ENCODE measurements at places on chromosomes 1 and 21.

DNA sequence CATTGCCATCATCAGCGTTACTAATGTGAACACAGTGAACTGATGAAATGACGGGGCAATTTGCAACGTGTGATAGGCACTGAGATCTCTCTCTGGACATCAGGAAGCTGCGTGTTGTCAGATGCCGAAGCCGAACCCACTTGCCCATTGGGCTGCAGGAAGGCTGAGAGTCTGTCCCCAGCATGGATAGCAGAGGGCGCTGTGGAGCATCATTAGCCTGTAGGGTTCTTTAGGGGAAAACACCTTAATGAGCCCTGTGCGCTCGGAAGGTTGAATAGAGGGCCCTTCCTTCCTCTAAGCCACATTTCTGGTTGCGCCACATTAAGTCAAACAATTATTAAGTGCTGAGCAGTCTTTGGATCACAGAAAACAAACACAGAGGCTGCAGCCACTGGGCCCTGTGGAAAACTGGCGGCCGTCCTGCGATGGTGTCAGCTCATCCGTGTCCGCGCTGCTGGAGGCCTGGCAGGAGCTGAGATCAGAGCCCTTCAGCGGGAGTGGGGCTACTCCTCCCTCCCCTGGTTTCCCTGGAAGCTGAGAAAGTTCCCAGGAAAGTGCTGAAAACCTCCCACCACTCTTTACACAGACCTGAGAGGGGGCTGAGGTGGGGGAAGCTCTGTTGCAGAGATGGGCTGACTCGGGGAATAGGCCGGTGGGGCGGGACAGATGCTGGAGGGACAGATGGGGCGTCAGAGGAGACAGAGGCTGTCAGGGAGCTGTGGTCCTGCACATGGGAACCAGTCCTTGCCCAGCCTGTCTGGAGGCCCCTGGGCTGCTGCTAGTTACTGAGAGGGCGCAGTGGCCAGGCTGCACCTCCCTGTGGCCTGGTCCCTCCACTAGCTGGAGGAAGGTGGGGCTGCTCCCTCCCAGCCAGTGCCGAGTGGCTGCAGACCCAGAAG, 12.7 kb downstream of the TFF2 start:
- peak; percentile 75 for DNase-seq

DNA sequence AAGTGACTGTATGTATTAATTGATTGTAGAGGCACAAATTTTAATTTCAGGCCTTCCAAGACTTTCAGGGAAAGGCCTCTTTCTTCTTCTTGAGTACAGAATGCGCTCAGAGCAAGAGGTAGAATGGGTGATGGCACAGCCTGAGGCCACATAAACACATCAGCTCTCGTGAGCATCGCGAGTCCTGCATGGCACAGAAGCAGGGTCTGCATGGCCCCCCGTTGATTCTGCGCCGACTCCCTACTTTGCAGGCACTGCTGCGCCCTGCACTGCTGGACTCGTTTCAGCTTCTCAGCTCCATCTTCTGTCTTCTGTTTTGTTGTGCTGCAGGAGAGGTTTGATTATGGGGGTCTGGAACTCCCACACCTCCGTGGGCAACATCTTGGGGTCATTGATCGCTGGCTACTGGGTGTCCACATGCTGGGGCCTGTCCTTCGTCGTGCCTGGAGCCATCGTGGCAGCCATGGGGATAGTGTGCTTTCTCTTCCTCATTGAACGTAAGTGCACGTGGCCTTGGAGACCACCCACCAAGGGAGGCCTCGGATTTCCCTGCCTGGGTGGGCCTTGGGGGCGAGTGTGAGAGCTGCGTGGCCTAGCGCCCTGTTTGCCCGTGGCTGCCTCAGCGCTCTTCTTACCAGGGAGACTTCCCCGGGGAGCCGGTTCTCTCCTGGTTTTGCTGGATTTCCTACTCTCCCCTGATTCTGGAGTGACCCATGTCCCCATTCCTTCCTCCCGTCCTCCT, 29.6 kb downstream of the SLC37A1 start:
- DNase-seq: no peak

DNA sequence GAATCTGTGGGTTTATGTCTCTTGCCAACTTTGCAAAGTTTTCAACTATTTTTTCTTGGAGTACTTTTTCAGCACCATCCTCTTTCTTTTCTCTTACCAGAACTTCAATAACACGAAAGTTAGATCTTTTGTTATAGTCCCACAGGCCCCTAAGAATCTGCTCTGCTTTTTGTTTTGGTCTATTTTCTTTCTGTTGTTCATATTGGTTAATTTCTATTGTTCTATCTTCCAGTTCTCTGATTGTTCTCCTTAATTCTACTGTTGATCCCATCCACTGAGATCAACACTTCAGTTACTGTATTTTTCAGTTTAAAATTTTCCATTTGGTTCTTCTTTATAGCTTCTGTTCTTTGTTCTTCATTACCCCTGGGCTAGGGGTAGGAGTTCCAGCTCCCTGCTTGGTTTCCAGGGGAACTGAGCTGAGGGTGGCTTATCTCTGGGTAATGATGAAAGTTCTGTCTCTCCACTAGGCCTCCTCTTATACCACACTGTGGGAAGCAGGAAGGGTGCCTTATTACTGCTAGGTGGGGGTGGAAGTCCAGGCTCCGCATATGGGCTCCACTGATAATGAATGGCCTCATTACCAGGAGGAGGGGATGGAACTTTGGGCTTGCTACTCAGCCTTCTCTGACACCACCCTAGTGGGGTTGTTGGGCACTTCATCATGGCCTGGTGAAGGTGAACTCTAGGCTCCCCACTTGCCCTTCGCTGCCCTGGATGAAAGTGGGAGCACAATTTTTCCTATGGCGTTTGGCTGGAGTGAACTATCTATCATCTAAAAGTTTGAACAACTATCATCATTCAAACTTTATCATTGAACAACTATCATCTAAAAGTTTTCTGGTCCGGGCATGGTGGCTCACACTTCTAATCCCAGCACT, 39.3 kb downstream of the NAV1 start:
- no peak for DNase-seq

GRCh38 chr1:22572818-22573217, 9.5 kb downstream of the EPHA8 start:
- DNase-seq: no peak

- DNase-seq: no peak
Observed at GRCh38 chr1:185969028-185969427, 234.8 kb downstream of the HMCN1 start.

DNA sequence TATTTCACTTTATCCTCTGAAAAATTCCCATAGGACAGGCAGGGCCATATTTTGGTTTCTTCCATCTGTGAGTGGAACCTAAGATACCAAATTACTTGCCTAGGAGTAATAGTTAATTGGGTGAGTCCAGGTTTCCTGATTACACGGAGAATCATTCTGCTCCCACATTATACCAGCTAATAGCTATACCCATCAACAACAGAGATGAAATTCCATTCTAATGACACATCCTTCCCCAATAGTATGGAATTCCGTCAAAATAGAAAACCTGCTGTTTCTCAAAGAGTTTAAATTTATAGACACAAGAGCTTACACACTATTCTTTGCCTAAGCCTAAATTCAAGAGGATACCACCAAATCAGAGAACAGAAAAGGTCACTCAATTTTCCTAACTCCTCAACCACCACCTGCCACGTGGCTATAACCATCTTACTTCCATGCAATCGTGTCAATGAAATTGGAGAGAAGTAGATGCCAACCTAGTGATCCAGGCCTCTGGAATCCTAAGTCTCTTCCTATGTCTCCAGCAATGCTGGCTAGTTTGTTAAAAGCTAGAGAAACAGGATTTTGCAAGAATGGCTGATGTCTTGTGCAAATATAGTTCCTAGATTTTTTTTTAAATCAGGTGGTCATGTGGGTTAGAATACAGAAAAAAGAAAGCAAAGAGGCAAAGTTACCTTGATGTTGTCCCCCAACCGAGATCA, 6.2 kb downstream of the PPT1 start:
- DNase-seq: no peak

- no peak for DNase-seq
Observed at GRCh38 chr1:198829356-198829755, 190.5 kb downstream of the PTPRC start.

DNA sequence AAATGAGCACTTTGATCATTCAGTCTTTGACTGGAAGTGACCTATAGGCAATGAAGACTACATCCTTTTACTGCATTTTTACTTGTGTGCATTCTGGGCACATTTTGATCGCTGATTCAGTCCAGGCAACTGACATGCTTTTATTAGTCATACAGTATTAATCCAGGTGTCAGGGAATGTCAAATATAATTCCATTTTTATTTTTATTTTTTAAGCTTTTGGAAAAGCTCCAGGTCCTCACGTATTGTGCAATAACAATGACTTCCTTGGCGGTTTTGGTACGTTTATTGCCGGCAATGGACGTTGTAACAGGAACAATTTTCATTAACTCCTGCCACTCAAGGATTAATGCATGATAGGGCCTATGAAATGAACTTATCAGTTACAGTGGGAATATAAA, 302.6 kb upstream of the PTBP2 start:
- no peak for DNase-seq

GRCh38 chr1:237527761-237528160, 363.0 kb downstream of the ZP4 start:
- no peak for DNase-seq

DNA sequence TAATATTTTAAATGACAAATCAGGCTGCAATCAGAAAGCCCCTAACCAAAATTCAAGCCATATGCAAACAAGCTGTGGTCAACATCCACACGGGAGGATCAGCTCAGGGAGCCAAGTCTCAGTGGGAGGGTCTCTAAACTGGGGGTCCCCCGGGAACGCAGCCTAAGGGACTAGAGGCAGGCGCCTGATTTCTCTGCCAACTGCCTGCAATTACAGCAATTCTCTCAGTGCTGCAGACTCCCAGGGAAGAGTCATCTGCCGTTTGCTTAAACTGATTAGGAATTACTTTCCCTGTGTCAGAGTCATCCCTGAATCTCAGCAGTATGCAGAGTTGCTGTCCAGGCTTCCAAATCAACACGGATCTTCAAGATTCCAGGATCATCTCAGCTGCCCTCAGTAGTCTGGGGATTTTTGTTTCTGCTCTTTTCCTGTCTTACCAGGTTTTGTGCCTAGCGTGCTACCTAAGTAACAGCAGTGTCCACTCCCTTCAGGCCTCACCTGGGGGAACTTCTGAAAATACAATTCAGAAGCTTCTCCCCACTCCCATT, 247.8 kb downstream of the RRAGC start:
- DNase-seq: no peak

DNA sequence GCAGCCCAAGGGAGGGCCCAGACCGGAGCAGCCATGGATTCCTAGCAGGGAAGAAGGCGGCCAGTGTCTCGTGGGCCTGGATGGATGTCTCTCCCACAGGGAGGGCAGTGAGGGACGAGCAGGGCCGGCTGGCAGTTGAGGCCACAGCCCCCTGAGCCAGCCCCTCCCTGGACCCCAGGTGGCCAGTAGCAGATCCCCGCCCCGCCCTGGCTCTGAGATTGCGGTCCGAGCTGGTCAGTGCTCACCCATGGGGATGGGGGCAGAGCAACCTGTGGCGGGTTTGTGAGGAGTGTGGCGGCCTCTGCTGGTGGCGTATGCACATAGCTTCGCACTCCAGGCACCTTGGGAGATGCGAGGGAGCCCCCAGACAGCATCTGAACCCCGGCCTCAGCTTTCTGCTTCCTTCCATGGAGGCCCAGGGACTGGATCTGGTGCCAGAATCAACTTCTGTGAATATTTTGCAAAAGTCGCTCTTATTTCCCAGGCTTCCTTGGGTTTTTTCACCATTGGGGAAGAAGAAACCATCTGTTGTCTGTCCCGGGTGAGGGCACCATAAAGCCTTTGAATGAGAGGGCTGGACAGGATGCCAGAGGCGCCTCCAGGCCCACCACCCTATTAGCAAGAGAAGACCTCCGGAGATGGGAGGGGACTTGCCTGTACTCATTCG, 8.4 kb upstream of the KCNN3 start:
- DNase-seq: peak; percentile 65

DNA sequence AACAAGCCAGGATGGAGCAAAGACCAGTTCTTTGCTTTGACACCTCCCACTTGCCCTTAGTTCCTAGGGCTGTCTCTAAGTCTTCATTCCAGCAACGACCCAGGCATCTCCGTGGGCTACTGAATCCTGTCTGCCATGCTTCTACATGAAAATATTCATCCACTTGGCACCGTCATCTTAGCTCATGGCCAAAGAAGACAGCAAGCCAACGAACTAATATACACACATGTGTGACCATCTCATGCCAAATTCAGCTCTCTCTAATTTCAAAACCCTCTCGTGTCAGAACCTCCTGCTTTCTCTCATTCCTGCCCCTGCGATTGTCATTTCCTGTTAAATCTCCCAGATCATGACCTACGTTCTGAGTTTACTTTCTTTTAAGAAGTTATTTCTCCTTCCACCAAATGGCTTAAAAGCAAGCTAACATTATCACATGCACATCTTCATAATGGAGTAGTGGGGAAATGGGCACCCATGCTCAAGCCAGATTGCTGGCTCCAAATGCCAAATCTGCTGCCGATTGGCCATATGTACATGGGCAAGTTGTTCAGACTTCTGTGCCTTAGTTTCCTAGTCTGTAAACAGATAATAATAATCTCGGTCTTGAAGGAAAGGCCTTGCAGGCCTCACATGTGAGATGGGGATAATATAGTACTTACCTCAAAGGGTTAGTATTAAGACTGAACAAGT, 373.4 kb downstream of the USH2A start:
- no peak for DNase-seq
